ENCODE measurements at places on chromosomes 1 and 21.

- DNase-seq, result no peak
These were observed 304.2 kb downstream of the CAMTA1 start for GRCh38 chr1:7089497-7089896.

GRCh38 chr1:235429143-235429542, 61.9 kb downstream of the TBCE start:
- no peak for DNase-seq

DNA sequence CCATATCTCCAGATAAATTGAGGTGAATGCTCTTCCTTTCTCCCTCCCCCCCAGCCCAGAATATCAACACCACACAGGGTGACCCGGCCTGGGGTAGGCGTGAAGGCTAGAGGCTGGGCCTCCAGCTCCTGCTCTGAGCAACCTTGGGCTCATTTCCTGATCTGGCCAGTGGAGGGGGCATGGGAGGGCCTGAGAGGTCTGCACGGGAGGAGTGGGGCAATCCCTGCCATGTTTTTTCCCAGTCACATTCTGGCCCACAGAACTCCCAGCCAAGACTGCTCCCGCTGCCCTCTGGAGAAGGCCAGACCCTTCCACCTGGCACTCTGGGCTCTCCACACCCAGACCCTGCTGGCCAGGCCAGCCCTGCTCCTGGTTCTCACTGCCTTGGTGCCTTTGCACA, 3.9 kb downstream of the CLDN19 start:
- no peak for DNase-seq

GRCh38 chr1:160768295-160768657, 27.7 kb upstream of the LY9 start:
- peak; percentile 66 for DNase-seq

DNA sequence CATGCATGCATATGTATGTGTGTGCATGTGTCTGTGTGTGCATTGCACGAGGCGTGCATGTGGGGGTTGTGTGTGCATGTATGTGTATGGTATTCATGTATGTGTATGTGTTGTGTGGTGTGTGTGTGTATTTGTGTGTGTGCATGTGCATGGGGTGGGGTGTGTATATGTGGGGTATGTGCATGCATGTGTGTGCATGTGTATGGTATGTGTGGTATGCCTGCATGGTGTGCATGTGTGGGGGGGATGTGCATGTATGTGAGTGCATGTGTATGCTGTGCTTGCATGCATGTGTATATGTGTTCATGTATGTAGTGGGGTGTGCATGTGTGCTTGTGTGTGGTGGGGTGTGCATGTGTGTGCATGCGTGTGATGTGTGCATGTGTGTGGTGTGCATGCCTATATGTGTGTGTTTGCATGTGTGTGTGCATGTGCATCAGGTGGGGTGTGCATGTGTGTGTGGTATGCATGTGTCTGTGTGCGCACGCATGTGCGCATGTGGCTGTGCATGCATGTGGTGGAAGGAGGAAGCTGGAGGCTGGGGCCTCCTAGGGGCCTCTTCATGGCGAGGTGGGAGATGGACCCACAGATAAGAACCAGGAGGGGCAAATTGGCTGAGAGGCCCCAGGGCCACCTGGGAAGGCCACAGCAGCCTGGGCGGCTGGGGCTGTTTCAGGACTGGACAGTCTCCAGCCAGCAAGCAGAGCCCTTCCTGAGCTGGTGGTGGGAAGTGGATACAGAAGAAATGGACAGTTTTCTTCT, 35.9 kb upstream of the ARF1 start:
- DNase-seq, result no peak

- DNase-seq, result peak; percentile 52
These were observed at the start of gene RALGPS2 for GRCh38 chr1:178724728-178725465. Gene RALGPS2 (plus strand): TSS chr1:178725244. CDS start chr1:178776765, 51,521 bp downstream.

GRCh38 chr1:244865028-244865371, 657 bp upstream of the HNRNPU start:
- DNase-seq, result no peak

- DNase-seq, result no peak
These were observed 194.9 kb downstream of the HIVEP3 start for GRCh38 chr1:41723786-41724185.

DNA sequence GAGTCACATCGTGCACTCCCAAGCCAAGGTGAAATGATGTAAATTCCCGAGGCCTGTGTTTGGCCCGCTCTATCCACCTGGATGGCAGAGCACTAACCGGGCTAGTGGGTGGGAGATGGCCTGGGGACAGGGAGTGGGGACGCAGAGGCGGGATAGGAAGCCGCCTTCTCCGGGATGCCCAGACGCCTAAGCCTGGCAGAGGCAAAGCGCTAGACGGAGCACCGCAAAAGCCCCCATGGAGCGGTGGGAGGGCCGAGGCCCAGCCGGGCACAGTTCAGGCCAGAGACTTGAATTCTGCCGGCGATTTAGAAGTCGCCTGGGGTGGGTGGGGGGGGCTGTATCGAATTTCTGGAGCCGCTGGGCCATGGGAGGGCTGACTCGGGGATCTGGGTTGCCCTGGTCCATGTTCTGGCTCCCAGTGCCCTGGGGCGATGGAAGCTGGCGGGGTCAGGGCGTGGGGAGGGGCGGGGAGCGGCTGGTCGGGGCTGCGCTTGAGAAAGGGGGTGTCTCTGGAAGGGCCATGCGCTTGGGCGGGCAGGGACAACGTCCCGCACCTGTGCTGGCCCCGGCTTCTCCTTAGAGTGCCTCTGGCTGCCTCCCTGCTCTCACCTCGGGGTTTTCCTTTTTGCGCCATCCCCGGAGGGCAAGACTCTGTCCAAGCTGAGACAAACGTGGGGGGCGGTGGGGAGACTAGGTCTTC, 28.0 kb downstream of the KIAA2013 start:
- DNase-seq, result no peak

- DNase-seq, result no peak
These were observed 66.7 kb downstream of the COL18A1 start for GRCh38 chr21:45471525-45472221.

GRCh38 chr1:910311-910880, 13.3 kb upstream of the SAMD11 start:
- no peak for DNase-seq

GRCh38 chr1:33338048-33338439, 17.1 kb upstream of the A3GALT2 start:
- DNase-seq, result no peak

DNA sequence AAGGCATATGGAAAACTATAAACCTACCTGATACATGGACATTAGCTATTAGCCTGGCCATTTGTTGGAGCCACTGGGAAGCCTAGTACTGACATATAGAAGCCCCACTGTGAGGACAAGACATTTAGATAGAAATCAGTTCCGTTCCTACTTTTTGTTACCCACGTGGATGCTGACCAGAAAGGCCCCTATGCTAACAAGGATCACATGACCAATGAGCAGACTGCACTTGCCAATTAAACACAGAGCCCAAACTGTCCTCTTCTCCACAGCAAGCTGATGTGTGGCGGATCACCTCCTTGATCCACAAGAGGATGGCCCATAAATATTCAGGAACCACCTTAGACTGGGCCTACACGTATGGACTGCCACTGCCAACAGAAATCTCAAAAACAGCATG, 11.2 kb upstream of the OR6K3 start:
- DNase-seq, result no peak

DNA sequence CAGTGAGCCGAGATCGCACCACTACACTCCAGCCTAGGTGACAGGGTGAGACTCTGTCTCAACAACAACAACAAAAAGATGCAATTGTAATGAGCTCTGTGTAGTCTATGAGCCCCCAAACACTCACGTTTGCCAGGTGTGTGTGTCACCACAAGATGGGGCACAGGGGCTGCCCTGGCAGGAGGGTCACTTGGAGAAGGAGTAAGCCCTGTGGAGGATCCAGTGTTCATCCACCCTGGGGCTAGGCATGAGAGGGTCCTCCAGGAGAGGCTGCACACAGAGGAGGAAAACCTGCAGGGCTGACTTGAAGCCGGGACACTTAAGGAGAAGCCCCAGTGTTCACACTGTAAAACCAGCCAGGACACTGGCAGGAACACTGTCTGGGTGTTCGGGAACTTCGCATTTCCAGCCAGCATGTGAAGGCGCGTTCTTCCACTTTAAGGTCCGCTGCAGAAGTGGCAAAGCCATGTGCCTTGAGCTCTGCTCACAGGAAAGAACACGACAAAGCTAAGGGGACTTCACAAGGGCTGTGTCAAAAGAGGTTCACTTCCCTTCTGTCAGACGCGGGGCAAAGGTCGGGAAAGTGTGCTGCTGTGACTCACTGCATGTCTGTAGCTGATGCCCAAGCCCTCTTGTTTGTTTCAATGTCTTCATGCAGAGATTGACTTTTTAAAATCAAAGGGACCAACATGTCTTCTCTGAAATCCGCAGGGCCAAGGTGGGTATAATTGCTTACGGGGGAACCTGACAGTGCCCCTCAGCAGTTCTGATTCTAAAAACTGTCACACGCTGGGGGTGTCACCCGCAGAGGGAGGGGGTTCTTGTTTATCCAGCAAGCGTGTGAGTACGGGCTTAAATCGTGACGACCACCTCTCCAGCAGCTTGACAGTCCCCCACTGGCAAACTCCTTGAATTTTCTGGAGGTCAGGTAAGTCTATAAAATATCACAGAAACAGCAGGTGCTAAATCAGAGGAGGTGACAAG, 102.8 kb downstream of the RIPK4 start:
- no peak for DNase-seq

GRCh38 chr1:192435704-192436103, 118.9 kb downstream of the RGS21 start:
- DNase-seq, result no peak

DNA sequence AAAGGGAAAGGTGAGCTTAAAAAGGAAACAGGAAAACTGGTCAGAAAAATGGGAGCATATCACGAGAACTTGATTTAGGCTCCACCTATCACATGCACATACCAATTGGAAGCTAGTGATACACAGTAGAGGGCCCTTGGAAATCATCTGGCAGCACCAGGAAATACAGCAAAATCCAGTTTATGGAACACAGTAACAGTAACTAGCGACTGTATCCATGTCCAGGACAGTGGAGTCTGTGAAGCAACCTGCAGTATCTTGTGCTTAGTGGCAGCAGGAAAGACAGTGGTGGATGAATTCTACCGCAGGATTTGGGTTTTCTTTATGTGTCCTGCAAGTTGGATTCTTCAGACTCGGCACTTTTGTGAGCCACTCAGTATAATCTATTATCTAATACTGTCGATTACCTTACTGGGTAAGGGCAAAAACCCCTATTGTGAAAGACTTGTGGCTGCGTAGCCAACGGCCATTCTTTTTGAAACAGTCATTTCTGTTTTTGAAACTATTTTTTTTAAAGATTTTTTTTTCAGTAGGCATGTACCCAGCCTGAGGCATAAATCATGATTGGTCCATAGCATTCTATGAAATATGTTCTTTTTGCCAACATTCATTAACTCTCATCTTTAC, 1.6 kb upstream of the KDM4A start:
- no peak for DNase-seq

DNA sequence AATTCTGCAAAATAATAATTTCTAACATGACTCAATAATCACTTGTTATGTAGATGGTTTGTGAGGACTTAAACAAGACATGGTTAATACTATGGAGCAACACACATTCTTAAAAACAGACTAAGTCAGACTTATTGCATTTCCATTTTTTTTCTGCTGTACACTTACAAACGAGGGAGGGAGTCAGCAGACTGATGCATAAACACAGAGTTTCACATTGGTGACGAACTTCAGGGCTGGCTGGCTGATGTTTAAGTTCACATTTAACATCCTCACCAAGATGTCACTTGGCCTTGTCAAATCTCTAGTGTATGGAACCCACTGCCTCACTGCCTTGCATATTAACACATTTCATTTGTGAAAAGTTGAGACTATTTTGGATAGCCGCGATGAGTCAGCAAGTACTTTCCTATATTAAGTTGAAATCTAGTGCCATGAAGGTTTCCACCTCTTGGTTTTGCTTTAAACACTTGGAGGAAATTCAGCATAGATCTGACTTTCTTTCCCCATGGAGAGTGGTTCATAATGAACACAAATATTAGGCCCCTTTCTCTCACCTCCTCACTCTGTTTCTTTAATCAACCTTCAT, 337.5 kb upstream of the RUNX1 start:
- no peak for DNase-seq

DNA sequence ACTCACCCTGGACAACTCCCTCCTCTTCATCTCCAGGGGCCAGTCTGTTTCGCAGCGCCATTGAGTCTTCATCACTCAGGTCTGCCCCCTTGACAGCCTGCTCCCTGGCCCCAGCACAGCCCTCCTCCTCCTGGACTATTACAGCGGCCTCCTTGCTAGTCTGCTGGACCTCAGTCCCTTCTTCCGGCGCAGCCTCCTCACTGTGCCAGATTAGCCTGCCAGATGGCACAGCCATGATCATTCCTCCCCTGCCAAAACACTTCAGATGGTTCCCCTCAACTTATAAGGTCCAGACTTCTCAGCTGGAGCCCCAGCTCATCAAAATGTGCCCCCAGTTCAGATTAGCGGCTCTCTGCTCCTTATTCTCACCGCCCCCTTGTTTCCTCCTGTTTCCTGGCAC, 7.0 kb upstream of the CELSR2 start:
- no peak for DNase-seq

GRCh38 chr21:15278279-15278678, 213.5 kb upstream of the NRIP1 start:
- DNase-seq, result no peak

DNA sequence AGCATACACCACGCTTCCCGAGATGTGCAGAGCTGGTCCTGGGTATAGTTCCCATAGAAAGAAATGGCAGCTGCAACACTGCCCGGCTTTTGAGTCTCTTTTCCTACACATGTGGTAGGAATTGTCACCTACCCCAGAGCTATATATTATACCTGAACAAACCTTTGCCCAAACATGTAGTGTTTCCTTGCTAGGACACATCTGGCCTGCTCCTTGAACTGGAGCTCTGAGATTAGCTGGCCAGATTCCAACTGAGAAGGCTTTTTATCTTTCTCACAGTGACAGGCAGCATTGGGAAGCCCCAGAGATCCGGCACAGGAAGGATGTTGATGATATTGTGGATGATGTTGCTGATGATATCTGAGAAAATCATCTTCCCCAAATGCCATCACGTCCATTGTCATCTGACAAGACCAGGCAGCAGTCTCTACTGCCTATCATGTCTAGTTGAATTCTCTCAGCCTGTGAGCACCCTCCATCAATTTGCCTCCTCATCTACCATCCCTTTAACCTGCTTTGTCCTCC, 115.0 kb upstream of the SMYD2 start:
- no peak for DNase-seq

DNA sequence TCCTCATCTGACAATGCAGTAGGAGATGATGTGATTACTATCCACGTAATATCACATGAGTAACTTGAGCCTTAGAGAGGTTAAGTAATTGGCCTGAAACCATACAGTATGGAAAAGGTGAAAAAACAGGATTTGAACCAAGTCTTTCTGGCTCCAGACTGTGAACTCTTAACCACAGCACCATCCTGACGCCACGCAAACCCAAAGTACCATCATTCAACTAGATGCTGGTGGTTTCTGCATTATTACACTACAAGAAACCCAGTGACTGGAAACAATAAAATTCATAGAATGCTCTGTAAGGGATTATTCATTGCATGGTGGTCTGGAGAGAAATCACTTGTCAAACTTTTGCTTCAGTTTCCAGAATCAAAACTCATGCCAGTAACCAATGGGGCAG, 90.7 kb downstream of the MAB21L3 start:
- no peak for DNase-seq

- no peak for DNase-seq
These were observed 1652.2 kb downstream of the BRINP3 start for GRCh38 chr1:188825471-188825870.

All from naive thymus-derived CD4-positive, alpha-beta T cell (primary cell).